Breast epithelium (tissue), 4 donors: ENCODE measurements at places on chromosomes 3 and 15. TPM values are rescaled to one million over a fixed set of nuclear protein-coding genes. Genes with fewer than 3 reads are reported as not detected.
A peak's percentile ranks its signal among the peaks of the same experiment; 100 is the strongest.

DNA sequence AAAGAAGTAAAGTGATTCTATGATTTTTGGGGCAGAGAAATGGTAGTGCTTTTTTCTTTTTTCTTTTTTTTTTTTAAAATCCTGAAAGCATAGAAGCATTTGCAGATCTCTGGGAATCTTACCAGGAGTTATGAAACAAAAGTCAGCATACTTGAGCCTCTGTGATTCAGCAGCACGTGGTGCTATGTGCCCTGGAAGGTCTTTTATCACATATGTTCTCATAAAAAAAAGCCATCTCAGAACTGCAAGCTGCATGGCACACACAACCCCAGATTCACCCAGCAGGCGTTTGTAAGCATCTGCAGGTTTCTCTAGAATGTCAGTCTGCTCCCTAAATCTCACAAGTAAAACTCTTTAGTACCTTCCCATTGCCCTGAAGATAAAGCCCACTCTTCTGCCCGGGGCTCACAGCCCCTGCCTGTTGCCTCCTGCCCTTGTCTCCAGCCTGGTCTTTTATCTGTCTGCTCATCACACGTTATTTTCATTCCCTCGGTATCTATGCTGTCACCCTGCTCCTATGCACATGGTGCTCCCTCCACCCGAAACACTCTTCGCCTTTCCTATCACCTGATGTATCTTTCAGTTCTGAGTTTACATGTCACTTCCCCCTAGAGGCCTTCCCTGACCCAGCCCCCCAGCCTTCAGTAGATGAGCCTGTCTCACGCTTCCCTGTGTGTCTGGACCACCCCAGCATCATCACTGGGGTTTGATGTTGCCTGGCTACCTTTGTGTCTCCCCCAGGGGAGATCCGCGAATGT, 72.4 kb downstream of the CHDH start:
- H3K4me3 ChIP-seq = no peak overlapping the region
- no peaks in the 10 kb centered on the region for H3K27me3 ChIP-seq
- no peaks in the 10 kb centered on the region for H3K36me3 ChIP-seq
- H3K27ac ChIP-seq = peak overlapping the region; percentile 8
- DNase-seq = peak; percentile 25
- peaks cover 3% of the 10 kb centered on the region for H3K4me1 ChIP-seq

- DNase-seq = no peak
- H3K36me3 ChIP-seq = no peaks in the 10 kb centered on the region
- H3K4me3 ChIP-seq = no peak overlapping the region
- H3K27ac ChIP-seq = no peak overlapping the region
- H3K27me3 ChIP-seq = peaks cover 28% of the 10 kb centered on the region
- no peaks in the 10 kb centered on the region for H3K4me1 ChIP-seq
Measured at GRCh38 chr15:83652626-83653204, 1.2 kb upstream of the ADAMTSL3 start.

DNA sequence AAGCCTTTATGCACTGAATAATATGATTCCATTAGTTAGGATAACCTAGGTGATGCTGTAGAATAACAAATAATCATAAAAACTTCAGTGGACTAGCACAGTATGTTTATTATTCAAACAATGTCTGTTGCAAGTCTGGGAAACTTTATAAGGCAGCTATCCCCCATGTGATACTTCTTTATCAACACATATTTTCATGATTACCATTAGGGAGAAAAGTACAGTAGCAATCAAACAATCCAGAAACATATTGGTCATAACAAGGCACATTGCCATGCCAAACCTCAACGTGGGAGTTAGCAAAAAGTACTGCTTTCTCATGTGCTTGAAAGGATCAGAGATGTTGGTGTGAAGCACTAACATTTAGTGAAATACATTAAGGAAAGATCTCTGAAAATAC, 35.5 kb downstream of the EOMES start:
- no peak overlapping the region for H3K27ac ChIP-seq
- no peak for DNase-seq
- no peaks in the 10 kb centered on the region for H3K36me3 ChIP-seq

DNA sequence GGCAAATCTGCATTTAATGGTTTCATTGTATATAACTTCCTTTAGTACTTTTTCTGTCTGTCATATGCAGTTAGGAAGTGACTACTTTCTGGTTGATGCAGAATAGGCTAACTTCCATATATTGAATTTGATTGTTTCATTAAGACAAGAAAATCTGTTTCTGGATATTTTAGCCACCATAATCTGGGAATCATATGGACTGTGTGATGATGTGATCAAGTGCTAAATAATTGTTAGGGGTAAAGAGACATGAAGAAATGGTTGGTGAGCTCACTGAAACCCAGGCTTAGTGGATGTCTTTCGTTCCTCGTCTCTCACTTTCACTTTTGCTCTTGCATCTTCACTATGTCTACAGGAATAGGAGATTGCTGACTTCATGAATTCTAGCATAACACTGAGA, 3.5 kb upstream of the MNS1 start:
- no peaks in the 10 kb centered on the region for H3K4me1 ChIP-seq
- DNase-seq = no peak
- peak overlapping the region; percentile 51 for H3K4me3 ChIP-seq
- no peaks in the 10 kb centered on the region for H3K27me3 ChIP-seq
- H3K27ac ChIP-seq = no peak overlapping the region
- no peaks in the 10 kb centered on the region for H3K36me3 ChIP-seq

GRCh38 chr3:197015790-197016736, 13.6 kb downstream of the MELTF start:
- no peak for DNase-seq
- no peaks in the 10 kb centered on the region for H3K27me3 ChIP-seq
- no peak overlapping the region for H3K27ac ChIP-seq
- H3K36me3 ChIP-seq = no peaks in the 10 kb centered on the region
- H3K4me3 ChIP-seq = no peak overlapping the region

DNA sequence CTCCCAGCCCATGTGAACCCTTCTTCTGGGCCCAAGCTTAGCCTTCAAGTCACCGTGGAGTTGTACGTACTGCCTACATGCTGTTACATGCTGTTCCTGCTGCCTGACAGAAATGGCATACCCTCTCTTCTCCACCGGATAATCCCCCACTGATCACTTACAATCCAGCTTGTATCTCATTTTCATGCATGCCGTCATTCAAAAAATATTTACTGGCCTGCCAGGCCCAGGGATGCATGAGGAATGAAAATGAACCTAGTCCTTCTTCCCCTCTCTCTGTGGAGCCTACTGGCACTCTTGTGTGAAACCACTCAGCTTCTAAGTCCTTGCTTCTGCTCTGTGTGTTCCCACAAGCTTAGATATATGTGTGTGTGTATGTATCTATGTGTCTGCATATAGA, 60.6 kb downstream of the WNT5A start:
- H3K36me3 ChIP-seq = no peaks in the 10 kb centered on the region
- no peak for DNase-seq
- no peaks in the 10 kb centered on the region for H3K4me1 ChIP-seq

GRCh38 chr3:40337136-40338108, 27.9 kb downstream of the EIF1B start:
- H3K4me3 ChIP-seq = no peak overlapping the region
- no peaks in the 10 kb centered on the region for H3K27me3 ChIP-seq
- H3K36me3 ChIP-seq = no peaks in the 10 kb centered on the region
- no peak for DNase-seq
- no peaks in the 10 kb centered on the region for H3K4me1 ChIP-seq
- no peak overlapping the region for H3K27ac ChIP-seq

GRCh38 chr3:37290551-37290950, 116.2 kb upstream of the LRRFIP2 start:
- DNase-seq = no peak
- no peaks in the 10 kb centered on the region for H3K36me3 ChIP-seq
- H3K4me3 ChIP-seq = no peak overlapping the region
- H3K27ac ChIP-seq = no peak overlapping the region
- no peaks in the 10 kb centered on the region for H3K4me1 ChIP-seq
- H3K27me3 ChIP-seq = no peaks in the 10 kb centered on the region

GRCh38 chr3:183579967-183580900, 24.7 kb upstream of the KLHL6 start:
- H3K27me3 ChIP-seq = no peaks in the 10 kb centered on the region
- peak overlapping the region; percentile 16 for H3K4me3 ChIP-seq
- no peak for DNase-seq
- H3K27ac ChIP-seq = no peak overlapping the region

- H3K4me3 ChIP-seq = no peak overlapping the region
- H3K4me1 ChIP-seq = no peaks in the 10 kb centered on the region
- H3K36me3 ChIP-seq = no peaks in the 10 kb centered on the region
- no peaks in the 10 kb centered on the region for H3K27me3 ChIP-seq
Measured at GRCh38 chr15:39199076-39199475, 381.8 kb upstream of the THBS1 start.

DNA sequence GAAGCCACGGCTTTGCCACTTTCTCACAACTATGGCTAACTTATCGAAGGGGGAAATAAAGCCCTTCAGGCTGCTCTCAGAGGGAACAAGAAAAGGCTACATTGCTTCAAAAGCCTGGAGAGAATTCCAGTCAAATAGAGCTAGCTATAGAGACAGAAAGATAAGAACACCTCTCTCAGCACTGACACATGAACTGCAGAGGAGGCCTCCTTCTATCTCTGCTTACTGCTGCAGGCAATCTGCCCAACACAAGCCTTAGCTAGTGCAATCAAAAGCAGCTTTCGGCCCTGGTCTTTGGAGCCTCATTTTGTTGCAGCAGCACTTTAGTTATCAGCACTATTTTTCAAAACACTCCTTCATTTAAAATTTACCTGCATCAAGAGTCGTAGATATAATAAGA, 118.4 kb upstream of the ROBO1 start:
- H3K36me3 ChIP-seq = peaks cover 4% of the 10 kb centered on the region
- H3K27ac ChIP-seq = no peak overlapping the region
- no peak overlapping the region for H3K4me3 ChIP-seq

Gene XCR1
- total RNA-seq = under 0.01 TPM

Gene FAM3D
- 17.6 TPM for total RNA-seq

Gene CLDN1
- total RNA-seq = 51.8 TPM

Gene OXSM
- total RNA-seq = 9.1 TPM
